ENCODE measurements at places on chromosomes 7 and 10.

- no peak for DNase-seq
Observed at GRCh38 chr7:155814316-155815276, 2.3 kb upstream of the SHH start.

- no peak for DNase-seq
Observed at GRCh38 chr7:36734731-36735130, 10.4 kb upstream of the AOAH start.

DNA sequence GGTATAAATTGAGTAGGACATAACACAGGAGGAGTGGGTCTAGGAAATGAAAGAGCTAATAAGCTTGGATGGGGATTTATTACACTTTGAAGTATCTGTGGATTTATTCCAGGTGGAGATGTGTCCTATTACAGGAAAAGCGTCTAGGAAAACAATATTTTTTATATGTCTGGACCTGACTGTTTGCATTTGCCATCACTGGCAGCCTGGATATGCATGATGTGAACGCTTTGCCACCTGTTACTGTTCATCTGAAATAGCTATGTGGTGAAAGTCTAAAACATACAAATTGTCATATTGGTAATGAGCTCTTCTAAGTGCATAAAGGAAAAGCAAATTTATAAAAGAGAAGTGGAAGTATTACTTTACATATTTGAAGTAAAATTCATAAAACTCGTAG, 31.6 kb upstream of the AGMO start:
- DNase-seq, result no peak

DNA sequence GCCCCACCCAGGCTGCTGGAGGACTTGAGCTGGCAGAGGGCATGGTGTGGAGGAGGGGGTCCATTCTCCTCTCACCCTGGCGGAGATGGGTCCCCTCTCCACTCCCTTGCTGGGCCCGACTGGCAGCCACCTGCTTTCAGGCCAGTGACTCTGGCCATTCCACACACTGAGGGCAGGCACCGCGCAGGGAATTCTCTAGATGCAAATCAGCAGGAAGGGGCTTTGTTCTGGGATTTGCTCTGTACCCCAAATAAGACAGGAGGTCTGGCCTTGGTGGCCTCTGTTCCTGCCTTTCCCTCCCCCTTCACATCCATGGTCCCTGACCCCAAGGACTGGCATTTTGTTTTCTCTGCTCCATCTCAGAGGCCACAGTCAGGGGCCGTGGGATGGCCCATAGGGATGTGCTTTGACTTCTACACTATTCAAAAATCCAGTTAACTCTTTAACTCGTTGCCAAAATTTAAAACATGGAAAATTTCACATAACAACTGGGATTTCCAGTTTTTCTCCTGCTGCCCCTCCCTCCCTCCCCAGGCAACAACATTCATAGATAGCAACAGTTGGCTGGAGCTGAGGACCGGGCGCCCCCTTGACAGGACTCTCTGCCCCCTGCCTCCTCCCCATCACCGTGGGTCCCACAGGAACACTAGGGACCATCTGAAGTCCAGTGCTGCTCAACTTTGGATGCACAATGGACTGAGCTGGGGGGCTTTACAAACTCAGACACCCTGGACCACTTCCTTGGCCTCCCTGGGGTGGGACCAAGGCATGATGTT, 33.9 kb downstream of the PPIF start:
- DNase-seq, result no peak

GRCh38 chr10:56623064-56623463, 262.0 kb upstream of the ZWINT start:
- DNase-seq, result no peak

Data from fibroblast of skin of left quadriceps (primary cell).